ENCODE measurements at places on chromosomes 7 and 10.

GRCh38 chr7:81776161-81776560 is 6.3 kb upstream of the HGF start:
- DNase-seq, result no peak

- no peak for DNase-seq
These were observed 154.5 kb upstream of the ZNF32 start for GRCh38 chr10:43802988-43803696.

- no peak for DNase-seq
These were observed 81.4 kb downstream of the ATXN7L1 start for GRCh38 chr7:105794741-105795729.

- no peak for DNase-seq
These were observed 31.4 kb downstream of the LRMDA start for GRCh38 chr10:75462865-75463264.

DNA sequence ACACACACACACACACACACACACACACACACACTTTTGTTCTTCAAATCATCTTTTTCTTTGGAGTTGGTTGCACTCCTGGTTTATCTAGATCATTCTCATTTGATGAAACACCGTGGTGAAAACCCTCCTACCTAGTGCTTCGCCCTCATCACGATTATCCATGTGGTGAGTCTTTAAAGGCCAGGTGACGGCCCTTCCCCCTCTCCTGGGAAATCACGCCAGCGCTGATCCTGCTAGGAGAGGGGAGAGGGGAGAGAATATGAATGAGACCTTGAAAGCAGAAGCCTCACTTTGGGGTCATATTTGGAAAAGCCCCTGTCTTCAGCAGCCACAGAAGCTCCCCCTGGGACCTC is 103.9 kb upstream of the LRRC4 start:
- DNase-seq, result no peak

DNA sequence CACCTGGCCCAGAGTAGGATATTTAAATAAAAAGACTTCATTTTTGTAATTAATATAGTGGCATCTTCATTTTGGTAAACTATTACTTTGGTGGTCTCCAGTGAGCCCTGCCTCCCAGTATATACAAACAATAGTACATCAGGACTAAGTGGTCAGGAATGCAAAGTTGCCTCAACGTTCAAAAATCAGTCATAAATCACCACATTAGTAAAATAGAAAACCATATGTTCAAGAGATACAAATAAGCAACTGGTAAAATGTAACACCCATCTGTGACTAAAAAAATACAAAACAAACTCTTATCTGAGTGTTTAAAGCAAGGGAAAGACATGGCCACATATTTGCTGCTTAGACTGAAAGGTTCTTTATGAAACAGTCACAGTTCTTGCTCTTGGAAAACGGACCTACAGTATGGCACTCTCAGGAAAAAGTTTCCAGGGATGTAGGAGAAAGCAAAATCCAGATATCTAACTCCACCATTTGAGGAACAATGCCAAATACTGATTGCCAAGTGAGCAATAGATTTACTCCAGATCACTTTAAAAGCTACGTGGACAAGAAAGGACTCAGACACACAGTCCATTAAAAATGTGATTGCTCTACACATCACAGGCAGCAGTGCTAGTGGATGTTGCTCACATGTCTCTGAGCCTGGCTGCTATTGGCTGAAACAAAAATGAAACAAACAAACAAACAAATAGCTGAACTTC is 15.1 kb upstream of the RHOBTB1 start:
- DNase-seq, result no peak

DNA sequence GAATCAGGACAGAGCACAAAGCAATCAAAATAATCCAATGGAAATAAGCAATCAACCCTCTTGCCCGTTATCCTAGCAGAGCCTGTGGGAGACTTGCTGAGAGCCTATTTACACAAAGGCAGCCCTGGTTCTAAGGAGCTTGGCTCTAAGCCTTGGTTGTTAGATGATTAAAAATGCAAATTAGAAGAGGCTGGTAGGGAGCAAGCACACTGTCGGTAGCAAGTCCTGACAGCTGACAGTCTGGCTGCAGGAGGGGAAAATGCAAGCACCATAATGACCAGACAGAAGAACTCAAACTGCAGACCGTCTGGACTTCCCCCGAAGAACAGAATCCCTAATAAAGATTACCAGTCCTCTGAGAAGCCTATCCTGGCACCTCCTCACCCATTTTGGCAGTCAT is 131.8 kb upstream of the CTTNBP2 start:
- no peak for DNase-seq

DNA sequence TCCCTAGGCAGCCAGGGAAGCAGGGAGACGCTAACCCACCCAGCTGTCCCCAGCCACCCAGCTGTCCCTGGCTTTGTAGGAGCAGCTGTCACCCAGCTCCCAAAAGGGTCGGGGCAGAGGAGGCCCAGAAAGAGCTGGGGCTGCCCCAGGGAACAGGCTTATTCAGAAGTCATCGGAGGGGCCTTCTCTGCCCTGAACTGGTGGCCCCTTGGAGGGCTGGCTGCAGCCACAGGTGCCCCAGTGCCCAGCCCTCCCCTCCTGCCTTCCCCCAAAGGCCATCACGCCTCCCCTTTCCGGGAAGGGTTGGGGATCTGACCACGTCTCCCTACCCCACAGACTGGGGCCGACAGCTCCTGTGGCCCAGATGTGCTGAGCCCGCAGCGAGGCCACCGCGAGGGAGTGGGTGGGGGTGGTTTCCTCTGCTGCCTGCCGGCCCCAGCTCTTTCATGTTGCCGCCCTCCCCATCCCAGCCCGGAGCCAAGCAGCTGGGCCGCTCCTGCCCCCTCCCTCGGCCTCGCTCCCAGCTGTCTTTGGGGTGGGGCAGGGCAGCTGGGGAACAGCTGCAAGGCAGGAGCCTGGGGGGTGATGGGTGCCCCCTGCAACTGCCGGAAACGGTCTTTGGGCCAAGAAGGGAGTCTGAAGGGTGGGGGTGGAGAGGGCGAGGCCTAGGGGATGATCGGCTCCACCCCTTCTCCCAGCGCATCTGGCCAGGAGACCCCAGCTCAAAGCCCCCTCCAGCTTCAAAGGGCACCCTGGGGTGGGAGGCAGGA is 16.8 kb downstream of the TRIM8 start:
- no peak for DNase-seq

- DNase-seq, result no peak
These were observed 3.3 kb downstream of the MAPK8 start for GRCh38 chr10:48309711-48310226.

DNA sequence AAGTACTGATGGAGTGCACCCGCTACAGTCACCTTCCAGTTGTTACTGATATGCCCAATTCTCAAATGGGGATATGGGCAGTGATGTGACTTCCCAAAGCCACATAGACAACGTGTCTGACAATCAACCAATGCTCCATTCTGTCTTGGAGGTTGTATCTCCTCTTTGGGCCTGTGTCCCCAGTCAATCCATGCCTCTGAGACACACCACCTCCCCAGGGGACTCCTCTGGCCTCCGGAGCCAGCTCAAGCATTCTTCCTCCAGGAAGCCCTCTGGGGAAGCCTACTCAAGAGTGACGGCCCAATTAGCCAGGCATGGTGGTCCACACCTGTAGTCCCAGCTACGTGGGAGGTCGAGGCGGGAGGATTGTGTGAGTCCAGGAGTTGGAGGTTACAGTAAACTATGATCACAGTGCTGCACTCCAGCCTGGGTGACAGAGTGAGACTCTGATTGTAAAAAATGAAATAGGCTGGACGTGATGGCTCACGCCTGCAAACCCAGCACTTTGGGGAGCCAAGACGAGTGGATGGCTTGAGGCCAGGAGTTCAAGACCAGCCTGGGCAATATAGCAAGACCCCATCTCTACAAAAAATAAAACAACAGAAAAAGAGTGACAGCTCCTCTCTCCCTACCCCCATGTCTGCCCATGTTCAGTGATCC is 99.5 kb upstream of the TNRC18 start:
- DNase-seq, result no peak

DNA sequence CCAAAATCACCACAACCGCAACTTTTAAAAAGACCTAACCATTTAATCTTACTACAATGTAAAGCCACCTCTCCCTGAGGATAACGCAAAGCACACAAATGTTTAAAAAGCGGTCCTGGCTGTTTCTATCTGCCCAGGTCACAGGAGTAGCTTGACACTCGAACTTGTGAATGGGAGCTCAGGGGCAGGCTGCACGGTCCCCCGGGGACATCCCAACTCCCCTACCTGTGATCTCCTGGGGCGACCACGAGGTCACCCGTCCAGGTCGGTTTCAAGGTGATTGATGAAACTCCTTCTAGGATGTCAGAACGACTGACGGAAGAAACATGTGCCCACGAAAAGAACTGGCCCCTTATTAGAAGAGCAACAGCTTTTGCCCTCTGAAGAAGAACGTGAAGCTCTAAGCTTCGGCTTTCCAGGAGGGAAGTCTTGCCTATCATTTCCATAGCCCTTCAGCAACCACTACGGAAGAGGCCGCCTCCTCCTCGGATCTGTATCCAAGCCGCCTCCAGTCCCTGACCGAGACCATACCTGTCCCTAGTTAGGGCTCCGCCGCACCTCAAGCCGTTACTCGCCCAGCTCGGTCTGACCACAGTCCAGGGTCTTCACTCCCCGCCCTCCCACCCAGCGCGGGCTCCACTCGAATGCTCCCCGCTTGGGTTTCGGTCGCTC is 459 bp downstream of the CYCS start:
- DNase-seq, result peak; percentile 41

DNA sequence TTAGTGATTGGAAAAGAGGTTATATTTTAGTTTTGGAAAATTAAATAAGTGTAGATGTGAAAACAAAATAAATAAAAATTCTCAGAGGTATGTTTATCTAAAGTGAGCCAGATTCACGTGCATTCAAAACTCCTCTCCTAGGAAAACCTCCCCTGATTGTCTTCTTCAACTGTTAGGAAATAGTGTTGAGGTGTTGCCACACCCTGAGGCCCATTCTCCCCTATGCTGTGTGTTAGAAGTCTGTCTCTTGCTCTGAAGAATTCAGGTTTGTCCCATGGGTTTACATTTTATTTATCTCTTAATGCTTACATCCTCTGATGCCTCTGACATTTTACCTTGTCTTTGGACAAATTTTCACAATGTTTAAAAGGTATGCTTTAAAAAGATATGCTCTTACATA is 40.3 kb downstream of the PTPRE start:
- no peak for DNase-seq

DNA sequence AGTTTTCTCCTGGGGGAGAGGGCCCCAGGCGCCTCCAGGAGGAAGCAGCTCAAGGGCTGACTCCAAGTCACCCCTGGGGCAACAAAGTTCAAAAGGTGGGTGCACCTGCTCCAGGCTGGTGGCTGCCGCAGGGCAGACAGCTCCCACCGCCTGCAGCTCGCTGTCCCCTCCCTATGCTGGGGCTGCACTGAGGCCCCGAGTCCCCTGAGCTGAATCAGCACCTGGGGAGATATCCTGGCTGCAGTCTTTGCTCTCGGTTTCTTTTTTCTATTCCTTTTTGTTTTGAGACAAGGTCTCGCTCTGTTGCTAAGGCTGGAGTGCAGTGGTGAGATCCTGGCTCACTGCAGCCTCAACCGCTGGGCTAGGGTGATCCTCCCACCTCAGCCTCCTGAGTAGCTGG is 183.4 kb downstream of the DNAJB6 start:
- DNase-seq, result no peak

GRCh38 chr10:91208642-91209041 is 11.8 kb upstream of the PCGF5 start:
- DNase-seq, result no peak

DNA sequence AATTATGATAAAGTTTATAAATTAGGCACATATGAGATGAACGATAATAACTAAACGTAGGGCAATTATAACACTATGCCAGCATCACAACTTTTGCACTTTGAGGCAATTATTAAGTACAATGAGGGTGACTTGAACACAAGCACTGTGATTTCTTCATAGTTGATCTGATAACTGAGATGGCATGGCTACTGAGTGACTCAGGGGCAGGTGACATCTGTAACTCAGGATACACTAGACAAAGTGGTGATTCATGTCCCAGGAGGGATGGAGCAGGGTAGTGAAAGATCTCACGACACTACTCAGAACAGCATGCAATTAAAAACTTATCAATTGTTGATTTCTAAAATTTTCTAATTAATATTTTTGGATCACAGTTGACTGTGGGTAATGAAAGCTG is 98.3 kb upstream of the ARHGAP21 start:
- no peak for DNase-seq

GRCh38 chr10:44402465-44403195 is 17.7 kb upstream of the CXCL12 start:
- no peak for DNase-seq

Measured in liver (tissue), 10 donors.